ENCODE measurements at places on chromosomes 5 and 9. TPM values are rescaled to one million over a fixed set of nuclear protein-coding genes. Genes with fewer than 3 reads are reported as not detected.

C1QTNF3 gene
- total RNA-seq: 0.30 TPM

FAM78A gene
- total RNA-seq: 0.74 TPM

MPDZ gene
- total RNA-seq: 100 TPM

GCNT4 gene
- 0.23 TPM for total RNA-seq

MUSK gene
- under 0.01 TPM for total RNA-seq

All from smooth muscle cell of the umbilical artery (primary cell).